ENCODE measurements at places on chromosomes 1 and 21. TPM values are rescaled to one million over a fixed set of nuclear protein-coding genes. Genes with fewer than 3 reads are reported as not detected.

DNA sequence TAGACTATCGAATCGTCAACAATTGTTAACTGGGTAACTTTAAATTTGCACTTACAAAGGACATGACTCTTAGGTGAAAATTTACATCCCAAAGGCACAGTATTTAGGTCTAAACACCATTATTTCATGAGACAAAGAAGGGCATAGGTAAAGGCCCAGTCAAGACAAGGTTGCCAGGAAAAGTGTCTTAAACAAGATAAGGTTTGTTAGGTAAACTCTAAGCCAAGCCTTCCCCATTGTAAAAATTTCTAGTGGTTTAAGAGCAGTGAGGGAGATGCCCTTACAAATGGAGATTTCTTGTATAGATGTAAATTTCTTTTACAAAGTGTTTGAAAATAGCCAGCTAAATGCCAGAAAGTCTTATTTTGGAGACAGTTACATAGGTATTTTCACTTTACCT lies 36.9 kb upstream of the FNBP1L start:
- H3K36me3 ChIP-seq: no peaks in the 10 kb centered on the region
- no peak overlapping the region for H3K4me3 ChIP-seq
- no peak for DNase-seq
- H3K4me1 ChIP-seq: no peaks in the 10 kb centered on the region
- H3K27ac ChIP-seq: no peak overlapping the region

Gene HMGB4
- total RNA-seq: not detected

GRCh38 chr1:223712850-223713474 lies 623 bp downstream of the CAPN2 start:
- peak; percentile 71 for DNase-seq
- H3K27ac ChIP-seq: peak overlapping the region; percentile 79
- H3K27me3 ChIP-seq: no peaks in the 10 kb centered on the region
- H3K36me3 ChIP-seq: peaks cover 29% of the 10 kb centered on the region
- H3K4me1 ChIP-seq: peaks cover 57% of the 10 kb centered on the region

Gene LCE3C
- not detected for total RNA-seq

- DNase-seq: peak; percentile 69
- no peak overlapping the region for H3K27ac ChIP-seq
- no peaks in the 10 kb centered on the region for H3K4me1 ChIP-seq
- no peaks in the 10 kb centered on the region for H3K27me3 ChIP-seq
- H3K4me3 ChIP-seq: no peak overlapping the region
- peaks cover 33% of the 10 kb centered on the region for H3K36me3 ChIP-seq
Measured at GRCh38 chr1:28213315-28213714, 19.5 kb downstream of the DNAJC8 start.

- no peaks in the 10 kb centered on the region for H3K4me1 ChIP-seq
- DNase-seq: no peak
- no peaks in the 10 kb centered on the region for H3K27me3 ChIP-seq
- H3K27ac ChIP-seq: no peak overlapping the region
- no peak overlapping the region for H3K4me3 ChIP-seq
- no peaks in the 10 kb centered on the region for H3K36me3 ChIP-seq
Measured at GRCh38 chr1:99252630-99253029, 11.7 kb upstream of the PLPPR4 start.

Gene FCGR3B
- not detected for total RNA-seq

DNA sequence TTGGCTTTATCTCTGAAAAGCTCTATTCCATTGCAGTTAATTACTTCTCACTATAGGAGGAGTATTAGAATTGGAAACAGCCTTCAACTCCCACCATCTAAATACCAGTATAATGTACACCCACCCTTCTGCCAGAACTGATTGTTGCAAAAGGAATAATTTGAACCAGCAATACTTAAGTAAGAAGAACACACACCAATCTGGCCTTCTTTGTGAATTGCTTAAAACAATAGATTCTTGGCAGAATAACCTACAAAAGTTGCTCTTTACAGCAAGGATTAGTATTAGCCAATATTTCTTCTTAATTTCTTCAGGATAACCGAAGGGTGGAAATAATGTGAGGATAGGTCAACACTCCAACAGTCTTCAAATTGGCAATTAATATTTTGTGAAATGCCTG lies 54.9 kb upstream of the ADAMTS5 start:
- DNase-seq: no peak
- no peaks in the 10 kb centered on the region for H3K27me3 ChIP-seq
- H3K27ac ChIP-seq: no peak overlapping the region

DNA sequence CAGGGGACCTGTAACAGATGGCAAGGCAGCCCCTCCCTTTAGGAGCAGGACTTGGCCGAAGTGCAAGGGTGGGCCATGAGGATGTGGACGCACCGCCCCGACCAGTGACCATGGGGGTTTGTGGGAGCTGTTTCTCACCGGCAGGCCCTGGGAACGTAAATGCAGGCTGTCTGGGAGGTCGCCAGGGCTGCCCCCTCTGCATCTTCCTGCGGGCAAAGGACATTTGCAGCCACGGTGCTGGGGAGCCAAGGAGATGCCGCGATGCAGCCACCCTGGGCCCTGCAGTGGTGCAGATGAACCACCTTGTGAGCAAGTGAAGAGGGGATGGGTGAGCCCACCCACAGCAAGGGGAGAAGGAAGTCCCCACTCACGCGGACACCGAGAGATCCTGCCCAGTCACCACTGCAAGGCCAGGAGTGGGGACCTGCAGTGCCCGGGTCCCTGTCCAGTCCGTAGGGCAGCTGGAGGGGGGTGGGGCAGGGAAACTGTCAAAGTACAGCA lies 121.1 kb downstream of the SIK1 start:
- no peak overlapping the region for H3K27ac ChIP-seq
- H3K4me3 ChIP-seq: no peak overlapping the region
- peaks cover 5% of the 10 kb centered on the region for H3K27me3 ChIP-seq
- peaks cover 4% of the 10 kb centered on the region for H3K4me1 ChIP-seq
- DNase-seq: no peak

Gene VHLL
- total RNA-seq: not detected

Gene SMPDL3B
- under 0.01 TPM for total RNA-seq

Gene TNFAIP8L2
- total RNA-seq: not detected
